A549 treated with Mapracorat at 1 μM for 4 hours (cell line): ENCODE measurements at places on chromosomes 4 and X. TPM values are rescaled to one million over a fixed set of nuclear protein-coding genes. Genes with fewer than 3 reads are reported as not detected.

Gene NKX3-2
- total RNA-seq = 0.08 to 0.15 TPM (median 0.12 TPM) in 5 replicates

Gene TMEM35A
- not detected in 5 replicates for total RNA-seq

Gene CXCL5
- 31.9 to 38.4 TPM (median 35.3 TPM) in 5 replicates for total RNA-seq

Gene SLC10A4
- 4.2 to 7.5 TPM (median 7.1 TPM) in 5 replicates for total RNA-seq

Gene TMEM31
- total RNA-seq = not detected in 5 replicates

Gene GUF1
- 7.9 to 10.1 TPM (median 8.8 TPM) in 5 replicates for total RNA-seq

Gene NRK
- not detected in 5 replicates for total RNA-seq

Gene RASL11B
- total RNA-seq = 0.13 to 0.30 TPM (median 0.16 TPM) in 3 of 5 replicates, not detected in the others

Gene SEC24B
- 16.2 to 22.9 TPM (median 19.1 TPM) in 5 replicates for total RNA-seq

Gene PFKFB1
- total RNA-seq = 0.08 to 0.14 TPM (median 0.14 TPM) in 3 of 5 replicates, not detected in the others

Gene SPON2
- 0.41 to 0.60 TPM (median 0.53 TPM) in 5 replicates for total RNA-seq

Gene AWAT2
- total RNA-seq = not detected in 5 replicates

Gene CHST7
- total RNA-seq = 22.0 to 42.6 TPM (median 36.9 TPM) in 5 replicates

Gene XAGE2
- not detected in 5 replicates for total RNA-seq

Gene SCD5
- 6.1 to 7.6 TPM (median 6.8 TPM) in 5 replicates for total RNA-seq

Gene ELK1
- 29.4 to 38.8 TPM (median 37.6 TPM) in 5 replicates for total RNA-seq

Gene ADH1A
- not detected in 5 replicates for total RNA-seq

Gene POU3F4
- total RNA-seq = not detected in 5 replicates

Gene ADGRG2
- total RNA-seq = 8.7 to 11.1 TPM (median 10.5 TPM) in 5 replicates

Gene H2BW2
- total RNA-seq = not detected in 5 replicates

Gene ZNF630
- 0.12 to 0.42 TPM (median 0.27 TPM) in 5 replicates for total RNA-seq

Gene SULT1B1
- total RNA-seq = 0.02 TPM in 1 of 5 replicates, not detected in the others
